ENCODE measurements at places on chromosomes 6 and 20. TPM values are rescaled to one million over a fixed set of nuclear protein-coding genes. Genes with fewer than 3 reads are reported as not detected.

The ZNF391 gene
- total RNA-seq, result 2.4 TPM

DNA sequence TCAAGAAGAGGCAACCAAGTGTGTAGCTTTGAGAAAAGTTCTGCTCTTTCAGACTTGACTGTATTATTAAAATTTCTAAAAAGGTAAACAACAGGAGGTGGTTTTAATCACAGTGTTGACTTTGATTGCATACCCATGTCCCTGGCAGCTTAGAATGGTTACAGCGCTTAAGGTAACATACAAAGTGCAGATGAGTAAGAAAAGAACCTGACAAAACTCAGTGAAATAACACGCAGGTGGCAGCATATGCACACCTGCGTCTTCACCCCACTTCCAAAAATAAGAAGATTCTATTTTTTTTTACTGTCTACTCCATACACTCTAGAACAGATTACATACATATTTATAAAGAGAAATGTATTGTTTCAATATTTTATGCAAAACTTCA, 233.5 kb downstream of the GMPR start:
- no peak overlapping the region for H3K4me3 ChIP-seq
- H3K27ac ChIP-seq, result no peak overlapping the region
- H3K36me3 ChIP-seq, result no peaks in the 10 kb centered on the region
- no peaks in the 10 kb centered on the region for H3K4me1 ChIP-seq
- DNase-seq, result no peak
- H3K27me3 ChIP-seq, result no peaks in the 10 kb centered on the region

DNA sequence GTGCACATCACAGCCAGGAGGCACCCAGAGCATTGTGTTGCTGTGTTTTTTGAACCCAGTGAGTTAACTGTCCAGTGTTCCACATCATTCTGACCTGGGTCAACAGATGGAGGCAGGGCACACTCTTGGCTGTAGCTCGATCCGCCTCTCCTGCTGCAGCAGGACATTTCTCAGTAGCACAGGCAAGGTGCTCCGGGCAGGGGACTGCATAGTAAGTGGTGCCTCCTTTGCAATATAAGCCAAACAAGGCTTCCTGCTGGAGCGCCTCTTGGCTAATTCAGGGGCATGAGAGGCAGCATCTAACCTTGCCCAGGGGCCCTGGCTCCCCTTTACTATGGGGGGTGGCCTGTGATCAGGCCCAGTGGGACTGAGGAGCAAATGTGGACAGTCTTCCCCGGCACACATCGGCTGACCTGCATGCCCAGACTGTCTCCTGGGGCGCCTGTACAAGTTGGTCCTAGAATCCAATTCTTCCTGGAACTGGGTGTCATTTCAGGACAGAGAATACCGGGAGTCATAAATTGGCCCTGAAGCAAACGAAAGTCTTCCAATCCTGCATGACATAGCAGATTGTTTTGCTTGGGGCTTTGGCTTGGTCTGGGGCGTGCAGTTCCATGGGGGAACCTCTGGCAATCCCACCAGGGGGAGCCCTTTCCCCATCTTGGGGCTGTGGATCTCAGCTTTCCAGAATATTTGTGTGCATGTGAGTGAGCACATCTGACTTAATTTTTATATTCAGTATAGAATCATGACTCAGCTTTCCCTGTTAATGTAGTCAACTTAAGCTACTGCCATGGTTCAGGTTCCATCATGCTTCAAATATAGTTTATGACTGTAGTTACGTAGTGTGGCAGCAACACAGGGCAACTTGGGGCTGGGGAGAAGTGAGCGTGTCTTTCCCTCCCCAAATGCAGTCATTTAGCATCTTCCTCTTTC, 56.0 kb upstream of the DDR1 start:
- peak overlapping the region; percentile 69 for H3K27ac ChIP-seq
- H3K4me3 ChIP-seq, result peak overlapping the region; percentile 8
- H3K36me3 ChIP-seq, result no peaks in the 10 kb centered on the region
- DNase-seq, result peak; percentile 94
- H3K4me1 ChIP-seq, result peaks cover 20% of the 10 kb centered on the region

The GABRR2 gene
- 4.3 TPM for total RNA-seq

- peaks cover 36% of the 10 kb centered on the region for H3K27me3 ChIP-seq
- H3K4me1 ChIP-seq, result peaks cover 11% of the 10 kb centered on the region
- H3K36me3 ChIP-seq, result no peaks in the 10 kb centered on the region
- H3K4me3 ChIP-seq, result no peak overlapping the region
Observed at GRCh38 chr6:45663251-45664221, 285.8 kb upstream of the SUPT3H start.

The TRIM10 gene
- total RNA-seq, result 0.20 TPM

DNA sequence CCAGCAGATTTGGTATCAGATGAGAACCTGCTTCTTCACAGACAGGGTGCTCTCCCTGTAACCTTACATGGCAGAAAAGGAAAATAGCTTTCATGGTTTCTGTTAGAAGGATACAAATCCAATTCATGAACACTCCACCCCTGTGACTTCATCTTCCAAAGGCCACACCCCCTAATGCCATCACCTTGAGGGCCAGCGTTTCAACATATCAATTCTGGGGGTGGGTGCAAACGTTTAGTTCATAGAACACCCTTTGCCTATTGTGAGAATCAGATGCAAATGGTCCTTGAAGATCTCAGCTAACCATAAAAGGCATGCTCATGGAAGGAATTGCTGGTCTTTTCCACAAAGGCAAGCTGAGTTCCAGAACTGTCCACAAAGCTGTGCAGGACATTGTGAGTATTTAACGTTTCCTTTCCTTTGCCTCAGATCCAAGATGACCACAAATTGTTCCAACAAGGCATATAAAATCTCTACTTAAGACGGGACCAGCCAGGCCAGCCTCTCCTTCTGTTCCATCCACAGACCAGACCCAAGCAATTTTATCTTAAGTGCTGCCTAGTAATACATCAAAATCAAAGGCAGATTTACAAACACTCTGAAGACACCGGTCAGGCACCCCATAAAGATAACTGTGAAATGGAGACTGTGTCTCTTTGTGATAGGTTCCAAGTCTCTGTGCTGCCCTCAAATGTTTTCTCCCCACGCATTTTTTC, 34.7 kb upstream of the SSTR4 start:
- no peak overlapping the region for H3K27ac ChIP-seq
- no peaks in the 10 kb centered on the region for H3K27me3 ChIP-seq
- DNase-seq, result no peak
- H3K4me1 ChIP-seq, result no peaks in the 10 kb centered on the region
- H3K4me3 ChIP-seq, result no peak overlapping the region

- DNase-seq, result no peak
- peak overlapping the region; percentile 61 for H3K27ac ChIP-seq
- peaks cover 16% of the 10 kb centered on the region for H3K4me1 ChIP-seq
- H3K27me3 ChIP-seq, result no peaks in the 10 kb centered on the region
Observed at GRCh38 chr6:2854396-2854982, 12.8 kb upstream of the SERPINB1 start.

- no peaks in the 10 kb centered on the region for H3K27me3 ChIP-seq
- H3K4me1 ChIP-seq, result no peaks in the 10 kb centered on the region
- DNase-seq, result no peak
- no peak overlapping the region for H3K27ac ChIP-seq
Observed at GRCh38 chr6:123214433-123214832, 218.4 kb downstream of the CLVS2 start.

The ADGB gene
- 4.3 TPM for total RNA-seq

- DNase-seq, result no peak
- peaks cover under 1% of the 10 kb centered on the region for H3K27me3 ChIP-seq
- no peak overlapping the region for H3K27ac ChIP-seq
Observed at GRCh38 chr20:63963784-63964301, 5.9 kb downstream of the ZNF512B start.

The RIPOR2 gene
- total RNA-seq, result 1.2 TPM

All from transverse colon (tissue), 4 donors.